ENCODE measurements at places on chromosomes 11 and 22.

DNA sequence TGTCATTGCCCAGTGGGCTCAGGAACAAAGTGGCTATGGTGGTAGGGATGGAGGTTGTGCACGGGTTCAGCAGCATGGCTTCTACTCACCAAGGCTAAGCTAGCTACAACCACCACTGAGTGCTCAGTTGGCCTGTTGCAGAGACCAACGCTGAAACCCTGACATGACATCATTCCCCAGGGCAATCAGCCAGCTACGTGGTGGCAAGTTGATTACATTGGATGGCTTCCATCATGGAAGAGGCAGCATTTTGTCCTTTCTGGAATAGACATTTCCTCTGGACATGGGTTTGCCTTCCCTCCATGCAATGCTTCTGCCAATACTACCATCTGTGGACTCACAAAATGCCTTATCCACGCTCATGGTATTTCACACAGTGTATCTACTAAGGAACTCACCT lies 634.3 kb downstream of the OPCML start:
- DNase-seq = no peak

GRCh38 chr11:59437770-59438169 lies 1.5 kb downstream of the OR5A1 start:
- no peak for DNase-seq

DNA sequence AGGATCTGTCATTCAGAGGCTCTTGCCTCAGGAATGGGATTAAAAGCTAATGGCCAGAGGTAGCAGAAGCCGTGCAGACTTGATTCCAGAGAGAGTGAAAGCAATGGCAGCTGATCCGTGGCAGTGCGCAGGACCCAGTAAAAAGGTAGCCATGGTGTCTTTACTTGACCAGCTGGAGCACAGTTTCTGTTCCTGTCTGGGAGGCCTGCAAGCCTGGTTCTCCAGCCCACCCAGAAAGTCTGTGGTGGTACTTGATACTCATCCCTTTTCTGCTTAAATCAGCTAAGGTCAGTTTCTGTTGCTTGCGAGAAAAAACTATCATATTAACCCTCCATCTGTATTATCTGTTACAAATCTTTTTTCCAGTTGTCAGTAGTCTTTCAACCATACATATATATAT lies 86.7 kb downstream of the RPS6KA4 start:
- no peak for DNase-seq

GRCh38 chr22:30637701-30638114 lies 2.1 kb downstream of the SLC35E4 start:
- DNase-seq = no peak

DNA sequence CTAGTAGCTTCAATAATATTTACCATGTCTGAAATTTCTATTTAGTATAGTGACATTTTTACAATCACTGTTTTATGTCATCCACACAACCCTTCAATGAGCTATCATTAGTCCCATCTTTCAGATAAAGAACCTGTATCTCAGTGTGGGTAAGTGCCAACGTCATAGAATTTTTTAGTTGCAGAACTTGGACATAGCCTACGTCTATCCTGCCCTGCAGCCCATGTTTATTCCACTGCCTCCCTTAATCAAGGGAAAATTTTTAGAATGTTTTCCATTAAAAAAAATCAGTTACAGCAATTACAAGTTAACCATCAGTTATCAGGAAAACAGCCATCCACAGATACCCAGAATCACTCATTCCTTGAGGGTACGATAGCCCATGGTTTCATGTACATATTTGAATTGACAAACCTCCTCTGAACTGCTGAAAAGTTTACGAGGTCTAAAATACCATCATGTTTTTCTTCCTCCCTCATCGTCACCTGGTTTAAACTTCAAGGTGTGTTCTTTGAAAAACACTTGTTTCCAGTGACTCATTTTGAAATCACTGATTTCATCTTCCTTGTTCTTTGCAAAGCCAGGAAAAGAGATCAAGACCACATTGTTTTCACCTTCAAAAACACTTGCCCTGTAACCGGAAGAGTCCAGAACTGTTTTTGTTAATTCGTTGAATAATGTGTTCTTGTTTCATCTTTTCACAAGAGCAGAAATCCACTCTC lies 100.9 kb downstream of the FAM76B start:
- no peak for DNase-seq

GRCh38 chr11:95595541-95595940 lies 194.0 kb downstream of the FAM76B start:
- DNase-seq = no peak
